ENCODE measurements at places on chromosomes 4 and X.

- DNase-seq = no peak
Observed at GRCh38 chr4:37631551-37631950, 54.6 kb downstream of the RELL1 start.

GRCh38 chr4:147299205-147299604 is 181.7 kb upstream of the EDNRA start:
- no peak for DNase-seq

DNA sequence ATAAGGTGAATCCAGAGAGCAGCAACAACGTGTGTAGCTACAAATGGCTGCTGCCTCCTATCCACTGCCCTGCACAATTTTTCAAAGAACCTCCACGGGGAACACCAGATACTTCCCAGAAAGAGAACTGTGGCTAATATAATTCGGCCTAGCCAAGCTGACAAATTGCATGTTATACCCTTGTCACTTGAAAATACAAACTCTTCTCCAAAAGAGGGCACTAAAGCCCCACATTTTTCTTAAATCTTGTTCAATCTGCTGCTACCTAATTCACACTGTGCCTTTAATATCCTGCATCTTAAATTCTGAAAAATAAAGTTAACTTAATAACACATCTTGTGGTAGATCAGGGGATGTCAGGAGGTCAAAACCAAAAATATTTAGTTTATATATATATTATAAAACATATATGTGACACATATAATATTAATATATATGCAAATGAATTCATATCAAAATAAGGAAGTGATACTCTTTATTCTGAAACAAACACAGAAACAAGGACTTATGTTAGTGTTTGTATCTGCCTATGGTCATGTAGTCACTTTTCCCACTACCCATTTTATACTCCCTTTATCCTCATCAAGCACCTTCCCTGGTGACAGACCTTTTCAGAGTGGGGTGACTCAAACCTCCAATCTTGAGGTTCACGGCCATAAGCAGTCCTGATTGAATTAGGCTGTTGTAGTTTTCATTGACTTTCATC is 24.1 kb downstream of the CT45A1 start:
- DNase-seq = no peak

GRCh38 chrX:104325213-104325585 is 70.5 kb upstream of the ESX1 start:
- no peak for DNase-seq

DNA sequence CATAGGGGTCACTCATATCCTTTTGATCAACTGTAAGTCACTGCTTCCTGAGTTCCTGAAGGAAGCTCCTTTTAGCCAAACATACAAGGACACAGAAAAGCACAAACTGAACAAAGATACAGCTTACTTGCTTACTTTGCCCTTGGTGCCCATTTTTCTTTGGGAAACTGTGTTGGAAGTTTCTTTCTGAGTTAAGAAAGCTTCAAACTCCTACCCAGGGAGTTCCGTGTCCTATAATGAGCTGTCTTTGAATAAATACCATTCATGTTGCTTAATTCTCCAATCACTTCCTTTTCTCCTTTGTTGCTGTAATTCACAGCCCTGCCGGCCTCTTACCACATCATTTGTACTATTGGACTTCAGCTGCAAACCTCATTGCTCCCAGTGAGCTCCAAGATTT is at the start of gene ADH4:
ADH4 (minus strand) TSS at position 228 of the 400 bp plus-strand sequence; CDS start at position 153, 75 bp downstream.
- no peak for DNase-seq

DNA sequence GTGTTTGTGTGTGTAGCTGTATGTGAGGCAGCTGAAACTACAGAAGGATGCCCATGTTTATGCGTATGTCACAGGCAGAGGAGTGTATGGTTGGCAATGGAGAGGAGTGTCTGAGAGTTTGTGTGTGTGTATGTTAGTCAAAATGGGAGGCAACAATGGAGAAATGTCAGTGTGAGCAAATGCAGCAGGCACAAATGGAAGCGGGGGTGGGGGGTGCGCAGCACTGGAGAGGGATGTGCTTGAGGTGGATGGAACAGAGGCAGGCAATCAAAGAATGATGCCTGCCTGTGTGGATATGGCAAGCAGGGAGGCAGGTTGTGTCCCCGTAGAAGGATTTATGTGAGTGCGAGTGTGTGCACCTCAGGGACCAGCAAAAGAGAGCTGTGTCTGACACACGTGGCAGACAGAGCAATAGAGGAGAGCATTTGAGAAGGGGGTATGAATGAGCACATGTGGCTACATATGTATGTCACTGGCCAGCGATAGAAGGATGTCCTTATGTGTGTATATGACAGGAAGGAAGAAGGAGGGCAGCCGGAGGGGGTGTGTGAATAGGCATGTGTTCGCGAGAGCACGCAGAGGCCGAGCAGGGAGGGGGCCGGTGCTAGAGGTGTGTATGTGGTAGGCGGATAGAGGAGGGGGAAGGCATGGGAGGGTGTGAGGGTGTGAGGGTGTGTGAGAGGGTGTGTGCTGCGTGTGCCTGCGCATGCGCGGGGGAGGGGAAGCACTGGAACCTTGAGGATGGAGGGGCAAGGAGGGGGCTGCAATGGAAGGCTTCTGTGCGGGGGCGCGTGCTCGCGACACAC is 1.1 kb downstream of the PJA1 start:
- peak; percentile 73 for DNase-seq

DNA sequence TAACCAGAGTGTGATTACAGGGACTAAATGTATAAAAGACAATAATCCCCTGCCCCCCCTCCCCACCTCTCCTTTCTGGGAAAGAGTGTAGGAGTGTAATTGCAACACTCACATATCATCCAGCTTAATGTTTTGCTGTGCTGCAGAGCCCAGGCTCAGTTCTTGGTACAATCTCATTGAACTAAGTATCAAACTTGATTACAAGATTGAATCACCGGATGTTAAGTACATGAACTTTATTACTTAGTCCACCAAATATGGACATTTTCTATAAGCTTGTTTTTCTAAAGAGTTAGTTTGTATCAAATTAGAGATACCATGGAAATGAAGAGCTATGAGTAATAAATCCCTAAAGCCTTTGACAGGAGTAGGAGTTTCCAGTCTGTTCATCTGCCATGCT is 559.1 kb downstream of the ZNF674 start:
- no peak for DNase-seq

DNA sequence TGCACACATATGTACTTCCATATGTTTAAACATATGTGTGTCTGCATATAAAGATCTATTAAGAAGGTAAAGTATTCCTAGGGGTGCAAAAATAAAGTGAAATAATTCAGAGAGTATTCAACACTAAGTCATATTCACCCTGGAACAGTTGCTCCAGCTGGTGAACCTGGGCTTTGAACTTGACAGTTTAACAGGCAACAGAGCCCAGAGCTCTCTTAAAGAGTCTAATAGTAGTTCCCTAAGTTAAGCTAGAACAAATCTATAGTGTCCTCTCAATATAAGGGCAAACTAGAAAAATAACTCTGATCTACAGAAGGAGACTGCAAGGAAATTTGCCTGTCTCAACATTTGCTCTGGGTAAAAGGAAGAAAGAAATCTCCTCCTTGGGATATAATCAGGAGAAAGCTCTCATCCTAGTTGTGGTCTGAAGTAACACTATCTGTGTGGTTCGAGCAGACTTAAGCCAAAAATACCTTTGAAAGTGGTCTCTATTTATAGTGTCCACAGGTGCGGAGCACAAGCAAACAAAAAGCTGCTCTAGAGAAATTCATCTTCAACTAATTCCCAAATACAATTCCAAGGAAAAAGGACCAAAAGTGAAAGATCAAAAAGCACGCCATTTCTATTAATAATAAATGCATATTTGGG is 29.9 kb downstream of the VEGFC start:
- no peak for DNase-seq

DNA sequence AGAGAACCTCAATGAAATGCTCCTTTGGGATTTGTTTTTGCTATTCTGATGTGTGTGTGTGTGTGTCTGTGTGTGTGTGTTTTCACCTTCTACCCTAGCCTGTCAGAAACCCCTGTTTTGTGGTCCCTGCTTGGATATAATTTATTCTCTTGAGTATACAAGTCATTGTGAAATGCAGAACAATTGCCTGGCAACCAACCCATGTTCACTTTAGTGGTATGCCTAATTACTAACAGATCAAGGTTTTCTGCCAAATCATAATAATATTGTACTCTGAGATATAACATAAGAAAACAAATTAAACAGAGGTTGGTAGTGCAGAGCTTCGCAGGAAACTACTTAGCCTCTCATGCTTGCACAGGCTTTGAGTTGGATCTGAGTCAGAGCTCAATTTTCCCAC is 7.0 kb upstream of the TET2 start:
- no peak for DNase-seq

DNA sequence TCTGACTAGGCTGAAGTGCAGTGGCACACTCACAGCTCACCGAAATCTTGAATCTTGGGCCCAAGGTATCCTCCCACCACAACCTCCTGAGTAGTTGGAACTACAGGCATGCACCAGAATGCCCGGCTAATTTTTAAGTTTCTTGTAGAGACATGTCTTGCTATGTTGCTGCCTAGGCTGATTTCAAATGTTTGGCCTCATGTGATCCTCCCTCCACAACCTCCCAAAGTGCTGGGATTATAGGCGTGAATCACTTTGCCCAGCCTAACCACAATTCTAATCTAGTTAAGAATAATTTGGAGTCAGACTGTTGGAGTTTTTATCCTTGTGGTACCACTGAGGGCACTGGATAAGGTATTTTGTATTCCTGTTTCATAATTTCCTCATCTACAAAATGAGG is 317.5 kb upstream of the AGA start:
- DNase-seq = no peak

DNA sequence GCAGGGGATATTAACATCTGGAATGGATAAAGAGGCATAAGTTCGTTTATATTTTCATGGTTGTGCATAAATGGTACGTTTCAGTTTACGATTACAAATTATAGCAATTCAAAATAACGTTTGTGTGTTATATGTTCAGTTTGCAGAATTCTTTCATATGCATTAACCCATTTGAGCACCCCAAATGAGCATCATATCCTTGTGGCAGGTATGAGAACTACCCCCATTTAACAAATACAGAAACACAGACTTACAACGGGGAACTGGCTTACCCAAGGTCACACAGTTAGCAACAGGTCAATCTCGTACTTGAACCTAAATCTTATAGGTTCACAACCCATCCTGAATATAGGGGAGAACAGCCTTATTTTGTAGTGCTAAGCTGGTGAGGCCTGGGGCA is 33.1 kb downstream of the EDNRA start:
- DNase-seq = no peak

DNA sequence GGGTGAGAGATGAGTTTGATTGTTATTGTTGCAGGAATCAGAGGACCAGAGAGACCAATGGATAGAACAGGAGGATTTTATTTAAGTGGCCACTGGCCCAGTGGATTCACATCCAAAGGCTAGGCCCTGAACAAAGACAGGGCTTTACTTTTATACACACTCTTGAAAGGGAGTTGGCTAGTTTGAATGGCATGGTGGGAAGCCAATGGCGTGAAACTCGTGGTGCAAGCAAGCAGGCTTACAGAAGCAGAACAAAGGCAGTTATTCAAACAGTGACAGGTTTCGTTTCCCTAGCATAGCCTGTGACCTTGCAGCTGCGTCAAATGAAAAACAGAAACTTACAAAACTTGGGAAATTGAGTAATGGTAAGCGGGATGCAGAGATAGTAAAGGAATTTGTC is 110.2 kb upstream of the PRDX4 start:
- no peak for DNase-seq

DNA sequence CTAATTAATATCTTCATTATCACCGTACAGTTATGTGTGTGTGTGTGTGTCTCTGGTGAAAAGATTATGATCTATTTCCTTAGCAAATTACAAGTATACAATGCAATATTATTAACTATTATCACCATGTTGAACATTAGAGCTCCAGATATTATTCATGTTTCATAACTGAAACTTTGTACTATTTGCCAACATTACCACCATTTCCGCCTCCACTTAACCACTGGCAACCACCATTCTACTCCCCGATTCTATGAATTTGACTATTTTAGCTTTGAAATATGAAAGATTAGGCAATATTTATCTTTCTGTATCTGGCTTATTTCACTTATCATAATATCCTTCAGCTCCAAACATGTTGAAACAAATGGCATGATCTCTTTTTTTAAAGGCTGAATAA is 717.9 kb downstream of the ARAP2 start:
- no peak for DNase-seq

DNA sequence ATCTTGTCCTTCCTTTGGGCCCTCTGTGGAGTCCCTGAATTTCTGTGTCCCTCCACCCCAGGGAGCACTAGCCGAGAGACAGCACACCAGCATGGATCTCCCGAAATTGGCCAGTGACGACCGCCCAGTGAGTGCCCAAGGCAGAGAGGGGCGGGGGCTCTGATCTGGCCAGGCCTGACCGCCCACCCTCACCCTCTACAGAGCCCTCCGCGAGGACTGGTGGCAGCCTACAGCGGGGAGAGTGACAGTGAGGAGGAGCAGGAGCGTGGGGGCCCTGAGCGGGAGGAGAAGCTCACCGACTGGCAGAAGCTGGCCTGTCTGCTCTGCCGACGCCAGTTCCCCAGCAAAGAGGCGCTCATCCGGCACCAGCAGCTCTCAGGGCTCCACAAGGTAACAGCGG is 8.4 kb upstream of the UBA1 start:
- no peak for DNase-seq

DNA sequence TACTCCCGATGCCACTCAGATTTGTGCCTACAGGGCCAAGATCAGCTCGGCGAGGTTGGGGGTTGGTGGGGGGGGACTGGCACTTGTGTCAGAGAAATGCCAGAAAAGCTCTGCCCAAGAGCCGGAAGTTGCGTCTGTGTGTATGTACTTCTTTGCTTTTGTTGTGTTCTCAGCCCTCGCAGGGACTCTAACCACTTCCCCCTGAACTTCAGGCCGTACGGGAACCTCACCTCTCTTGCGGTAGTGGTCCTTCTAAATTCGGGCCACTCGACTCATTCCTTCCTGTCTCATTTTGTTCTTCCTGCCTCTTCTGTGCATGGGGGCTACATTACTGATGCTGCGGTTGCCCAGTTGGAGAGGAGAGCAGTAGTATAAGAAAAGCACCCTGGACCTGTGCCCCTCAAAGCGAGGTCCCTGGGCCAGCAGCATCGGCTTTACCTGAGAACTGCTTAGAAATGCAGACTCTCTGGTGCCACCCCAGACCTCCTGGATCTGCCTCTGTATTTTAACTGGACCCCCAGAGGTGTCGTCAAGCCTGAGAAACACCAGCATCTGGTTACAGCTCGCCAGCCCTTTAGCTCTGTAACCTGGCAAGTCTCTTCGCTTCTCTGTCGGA is 146.3 kb upstream of the RPS6KA3 start:
- peak; percentile 24 for DNase-seq

- DNase-seq = no peak
Observed at GRCh38 chr4:14249226-14249625, 621.7 kb upstream of the BOD1L1 start.

DNA sequence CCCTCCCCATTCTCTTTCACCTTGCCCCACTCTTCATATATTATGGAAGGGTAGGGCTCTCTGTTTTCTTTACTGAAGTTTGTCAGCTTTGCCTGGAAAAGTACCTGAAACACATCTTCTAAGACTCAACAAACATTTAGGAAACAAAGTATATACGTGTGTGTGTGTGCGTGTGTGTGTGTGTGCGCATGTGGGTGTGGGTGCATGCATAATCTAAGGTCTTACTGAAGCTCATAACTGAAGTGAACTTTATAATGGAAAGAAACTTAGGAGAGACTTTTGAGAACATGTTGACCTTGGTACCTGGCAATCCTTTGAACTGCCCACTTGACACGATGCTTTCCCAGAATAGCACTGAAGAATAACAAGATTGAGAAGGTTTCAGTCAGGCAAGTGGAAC is 986.3 kb upstream of the GRID2 start:
- no peak for DNase-seq
